ELR (cell line): ENCODE measurements at places on chromosomes 5 and 9.
A peak's percentile ranks its signal among the peaks of the same experiment; 100 is the strongest.

DNA sequence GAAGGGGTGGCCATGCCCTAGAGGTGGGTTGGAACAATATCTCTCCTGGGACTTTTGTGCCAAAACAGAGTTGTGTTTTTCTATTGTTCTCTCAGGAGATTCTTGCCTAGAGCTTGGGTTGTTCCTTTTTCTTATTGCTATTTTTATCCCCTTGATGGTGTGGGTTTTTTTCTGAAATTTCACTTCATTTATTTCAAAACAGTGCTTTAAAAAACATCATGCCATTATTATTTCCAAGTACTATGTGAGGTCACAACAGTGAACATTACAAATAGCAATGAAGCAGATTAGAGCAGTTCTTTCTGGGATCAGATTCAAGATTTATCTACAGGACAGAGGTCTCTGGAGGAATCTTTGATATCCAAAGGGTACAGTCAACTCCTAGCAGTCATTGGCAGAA is 76.6 kb downstream of the ACTBL2 start:
- DNase-seq: no peak

DNA sequence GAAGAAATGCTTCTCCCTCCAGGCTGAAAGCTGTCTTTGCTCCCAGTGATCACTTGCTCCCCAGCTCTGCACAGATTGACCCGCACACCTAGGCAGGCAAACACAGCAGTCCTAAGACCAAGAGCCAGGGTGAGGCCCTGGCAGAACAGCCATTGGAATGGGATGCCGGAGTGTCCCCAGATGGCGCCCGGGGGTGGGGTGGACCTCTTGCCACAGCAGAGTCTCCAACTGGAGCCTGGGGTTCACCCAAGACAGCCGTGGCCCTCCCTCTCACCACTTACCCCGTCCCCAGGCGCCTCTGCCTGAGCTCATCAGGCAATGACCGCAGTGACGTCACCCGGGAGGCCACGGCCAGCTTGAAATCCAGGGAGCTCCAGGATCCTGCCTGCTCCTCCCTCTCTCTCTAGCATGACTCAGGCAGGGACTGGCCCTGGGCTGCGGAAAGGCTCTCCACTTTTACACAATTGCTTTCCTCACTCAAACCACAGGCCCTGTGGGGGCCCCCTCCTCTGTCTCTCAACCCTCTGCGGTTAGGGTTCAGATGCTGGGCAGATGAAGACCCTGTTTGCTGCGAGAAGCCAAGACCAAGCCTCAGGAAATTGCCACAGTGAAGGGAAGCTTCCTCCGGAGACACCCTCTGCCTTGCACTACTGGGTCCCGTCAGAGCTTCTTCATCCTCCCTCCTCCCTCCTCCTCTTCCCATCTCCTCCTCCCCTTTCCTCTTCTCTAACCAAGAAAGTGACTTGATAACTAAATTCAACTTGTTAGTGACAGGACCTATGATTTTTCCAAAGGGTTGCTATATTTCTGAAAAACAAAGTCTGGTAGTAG is 24.3 kb upstream of the PTGES start:
- peak; percentile 100 for DNase-seq

- no peak for DNase-seq
Observed at GRCh38 chr5:50794812-50795211, 128.4 kb downstream of the PARP8 start.

- DNase-seq: no peak
Observed at GRCh38 chr5:35026941-35027340, 20.8 kb downstream of the AGXT2 start.

DNA sequence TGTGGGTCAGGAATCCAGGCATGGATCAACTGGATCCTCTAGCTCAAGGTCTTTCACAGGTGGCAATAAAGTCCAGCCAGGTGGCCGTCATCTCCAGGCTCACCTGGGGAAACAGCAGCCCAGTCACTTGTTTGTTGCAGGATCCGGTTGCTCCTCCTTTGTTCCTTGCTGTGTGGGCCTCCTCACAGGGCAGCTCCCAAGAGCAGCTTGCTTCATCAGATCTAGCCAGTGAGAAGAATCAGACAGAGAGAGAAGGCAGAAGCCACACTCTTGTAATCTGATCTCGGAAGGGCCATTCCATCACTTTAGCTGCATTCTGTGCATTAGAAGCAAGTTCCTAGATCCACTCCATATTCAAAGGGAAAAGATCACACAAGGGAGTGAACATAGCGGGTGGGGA is 3.2 kb upstream of the HSD17B3 start:
- DNase-seq: no peak

DNA sequence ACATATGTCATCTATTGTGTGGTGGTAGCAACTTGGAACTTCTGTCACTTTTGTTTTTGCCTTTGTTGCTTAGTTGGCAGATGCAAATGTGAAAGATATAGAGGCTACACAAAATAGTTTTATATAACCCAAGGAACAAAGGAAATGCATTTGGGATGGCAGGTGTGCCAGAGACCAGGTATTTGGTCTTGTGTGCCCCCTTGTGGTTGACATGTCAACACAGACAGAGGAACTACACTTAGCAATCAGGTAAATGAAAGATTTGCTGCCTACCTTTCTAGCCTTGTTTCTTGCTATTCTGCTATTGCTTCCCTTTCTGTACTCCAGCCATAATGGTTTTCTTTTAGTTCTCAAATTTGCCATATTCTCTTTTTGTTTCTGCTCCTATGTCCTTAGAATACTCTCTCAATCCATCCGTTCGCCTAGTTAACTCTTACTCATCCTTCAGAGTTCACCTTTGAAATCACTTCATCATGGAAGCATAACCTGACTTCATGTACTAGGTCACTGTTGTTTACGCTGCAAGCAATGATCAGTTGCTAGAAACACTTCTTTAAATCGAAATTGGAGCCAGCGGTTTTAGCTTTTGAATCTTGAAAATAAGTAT is 119.5 kb downstream of the TRPM3 start:
- DNase-seq: peak; percentile 55

GRCh38 chr5:107977550-107978071 is 306.9 kb upstream of the EFNA5 start:
- DNase-seq: no peak

- no peak for DNase-seq
Observed at GRCh38 chr5:132394667-132395259, 25.3 kb downstream of the SLC22A5 start.

DNA sequence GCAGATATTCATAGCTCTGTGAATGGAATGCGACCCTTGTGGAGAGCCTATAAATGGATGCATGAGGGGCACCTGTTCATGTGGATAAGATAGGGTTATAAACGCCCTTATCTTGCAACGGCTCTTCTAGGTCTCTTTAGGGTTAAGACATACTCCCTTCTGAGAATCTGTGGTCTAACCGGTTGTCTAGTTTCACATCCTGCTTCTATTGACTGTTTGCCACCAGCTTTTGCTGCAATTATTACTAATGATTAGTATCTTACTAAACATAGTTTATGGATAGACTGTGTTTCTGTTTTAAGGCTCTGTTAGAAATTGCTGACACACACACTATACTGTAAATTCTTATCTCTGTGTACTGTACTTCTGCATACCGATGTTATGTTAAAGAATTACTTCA is 198.9 kb upstream of the CYLC2 start:
- no peak for DNase-seq

GRCh38 chr5:53360811-53361210 is 119.6 kb upstream of the FST start:
- peak; percentile 97 for DNase-seq

DNA sequence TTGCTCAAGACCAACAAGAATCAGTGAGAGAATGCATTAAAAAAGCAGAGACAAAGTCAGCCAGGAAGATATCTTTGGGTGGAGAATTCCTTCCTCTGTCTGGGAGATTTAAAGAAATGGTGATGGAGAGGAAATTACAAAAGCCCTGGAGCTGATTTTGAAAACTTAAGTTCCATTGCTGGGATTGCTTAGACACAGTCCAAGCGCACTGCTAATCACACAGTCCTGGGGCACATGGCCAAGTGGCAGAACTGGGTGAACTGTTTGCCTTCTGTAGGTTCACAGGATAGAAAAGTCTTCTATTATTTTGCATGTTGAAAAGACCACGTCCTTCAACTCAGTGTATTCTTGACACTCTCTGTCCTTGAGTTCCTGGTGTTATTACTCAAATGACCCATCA is 284.9 kb upstream of the FBXL7 start:
- DNase-seq: no peak

DNA sequence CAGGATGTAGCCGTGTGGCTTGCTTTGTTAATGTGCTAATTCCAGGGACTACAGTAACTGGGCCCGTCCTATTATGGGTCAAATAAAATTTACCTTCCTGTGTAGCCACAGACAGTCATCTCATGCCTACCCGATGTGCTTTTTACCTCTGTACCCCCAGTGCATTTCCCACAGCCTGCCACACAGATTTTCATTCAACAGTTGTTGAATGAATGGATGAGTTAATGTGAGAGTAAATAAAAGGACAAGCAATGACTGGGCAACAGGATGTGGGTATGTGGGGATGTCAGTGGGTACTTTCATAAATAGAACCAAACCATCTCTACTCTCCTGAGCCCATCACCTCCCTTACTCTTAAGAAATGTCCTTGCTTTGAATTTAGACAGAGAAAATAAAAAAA is 441.2 kb upstream of the ZNF462 start:
- no peak for DNase-seq

GRCh38 chr5:33180900-33181299 is 259.9 kb upstream of the TARS1 start:
- peak; percentile 66 for DNase-seq

- no peak for DNase-seq
Observed at GRCh38 chr9:84139296-84140070, 158.9 kb downstream of the RMI1 start.

GRCh38 chr9:72734631-72735030 is 213.2 kb downstream of the TMC1 start:
- no peak for DNase-seq

GRCh38 chr9:76365028-76365427 is 29.2 kb downstream of the RFK start:
- DNase-seq: peak; percentile 9

GRCh38 chr9:129309906-129310305 is 131.8 kb upstream of the IER5L start:
- DNase-seq: no peak

- no peak for DNase-seq
Observed at GRCh38 chr9:117245175-117245829, 169.6 kb downstream of the ASTN2 start.

DNA sequence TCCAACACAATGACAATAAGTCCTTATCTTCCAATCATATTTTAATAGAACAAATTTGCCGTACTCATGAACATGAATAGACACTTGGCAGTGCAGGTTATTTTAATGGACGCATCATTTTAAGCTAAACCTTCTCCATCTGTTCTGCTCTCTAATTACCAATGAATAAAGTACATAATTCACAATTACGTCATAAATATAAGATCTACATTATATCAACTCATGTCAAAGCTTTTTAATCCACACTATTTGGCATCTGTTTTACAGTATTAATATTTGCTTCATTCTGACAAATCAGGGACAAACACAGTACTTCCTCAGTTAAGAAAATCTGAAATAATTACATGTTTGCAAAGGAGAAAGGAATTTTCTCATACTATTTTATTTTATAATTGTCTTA is 344.1 kb upstream of the DMAC1 start:
- DNase-seq: no peak

- DNase-seq: peak; percentile 21
Observed at GRCh38 chr9:129839324-129840023, 4.2 kb downstream of the USP20 start.

DNA sequence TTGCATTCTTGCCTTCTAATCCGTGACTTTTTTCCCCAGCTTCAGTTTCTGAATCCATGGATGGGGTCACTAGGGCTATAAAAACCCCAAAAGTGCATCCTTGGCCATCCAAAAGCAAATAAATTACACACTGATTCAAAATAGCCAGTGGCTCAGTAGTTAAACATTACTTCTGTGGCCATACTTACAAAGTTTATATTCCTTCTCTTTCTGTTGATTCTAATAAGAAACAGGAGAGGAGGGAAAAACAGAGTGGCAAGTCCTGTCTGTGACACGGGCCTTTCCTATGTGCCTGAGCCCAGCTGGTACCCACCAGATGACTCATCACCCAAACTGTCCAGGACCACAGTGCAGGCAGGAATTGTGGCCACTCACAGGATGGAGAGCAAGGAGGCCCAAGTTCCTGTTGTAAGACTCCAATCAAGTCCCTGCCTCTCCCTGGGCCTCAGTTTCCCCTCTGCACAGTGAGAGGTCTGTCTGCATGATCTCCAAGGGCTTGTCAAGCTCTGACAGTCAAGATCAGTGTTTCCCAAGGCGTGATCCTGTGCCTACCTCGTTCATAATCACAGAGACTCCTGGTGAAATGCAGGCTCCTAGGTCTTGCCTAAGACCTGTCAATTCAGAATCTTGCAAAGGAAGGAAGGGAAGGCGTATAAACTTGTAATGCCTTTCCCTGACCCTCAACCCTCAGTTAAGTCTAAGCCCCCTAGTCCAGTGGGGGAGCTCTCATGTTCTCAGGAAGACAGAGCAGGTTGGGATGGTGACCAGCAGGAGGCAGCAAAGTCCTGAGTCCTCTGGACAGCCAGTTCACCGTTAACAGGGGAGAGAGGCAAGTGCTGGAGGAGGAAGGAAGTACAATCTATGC is 29.5 kb downstream of the TNIP1 start:
- DNase-seq: peak; percentile 85

- DNase-seq: no peak
Observed at GRCh38 chr5:168047669-168048111, 243.8 kb upstream of the WWC1 start.

- DNase-seq: peak; percentile 90
Observed at GRCh38 chr9:100426530-100427365, at the start of gene MSANTD3. TSS of gene MSANTD3 (plus strand) at chr9:100427143. CDS start at chr9:100441939, 14,796 bp downstream.

DNA sequence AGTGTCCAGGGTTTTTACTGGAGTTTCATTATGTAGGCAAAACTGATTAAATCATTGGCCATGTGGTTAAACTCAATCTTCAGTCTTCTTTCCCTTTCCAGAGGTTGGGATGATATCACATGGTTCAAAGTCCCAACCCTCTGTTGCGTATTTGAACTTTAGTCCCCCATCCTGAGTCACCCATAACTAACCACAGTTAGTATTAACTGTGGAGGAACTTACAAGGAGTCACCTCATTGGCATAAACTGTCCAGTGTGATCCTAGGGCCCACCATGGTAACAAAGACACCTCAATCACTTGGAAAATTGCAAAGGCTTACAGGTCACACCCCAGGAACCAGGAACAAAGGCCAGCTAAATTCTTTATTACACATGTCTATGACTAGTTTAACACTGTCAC is 188.5 kb downstream of the COX7C start:
- peak; percentile 15 for DNase-seq

DNA sequence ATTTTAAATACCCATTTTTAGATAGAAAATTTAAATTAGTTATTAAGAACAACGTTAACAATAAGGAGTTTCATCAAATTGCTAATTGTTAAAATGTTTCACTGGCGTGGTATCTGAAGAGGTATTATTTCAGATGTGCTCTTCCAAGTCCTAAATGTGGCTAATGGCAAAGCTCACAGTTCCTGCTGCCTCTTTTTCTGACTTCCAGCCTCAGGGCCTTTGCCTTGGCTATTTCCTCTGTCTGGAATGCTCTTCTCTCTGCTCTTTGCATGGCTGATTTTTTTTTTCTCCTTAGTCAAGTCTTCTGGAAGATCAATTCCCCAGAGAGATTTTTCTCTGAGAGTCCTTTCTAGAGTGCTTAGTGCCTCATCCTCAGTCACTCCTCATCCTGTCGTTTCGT is 9.6 kb upstream of the SSBP2 start:
- no peak for DNase-seq

GRCh38 chr5:77015938-77016569 is 14.2 kb upstream of the AGGF1 start:
- DNase-seq: peak; percentile 72

GRCh38 chr5:124949862-124950261 is 203.4 kb upstream of the ZNF608 start:
- DNase-seq: no peak
